Non-pigmented ciliary epithelial cell (primary cell): ENCODE measurements at places on chromosomes 2 and 18.
A peak's percentile ranks its signal among the peaks of the same experiment; 100 is the strongest.

GRCh38 chr2:107747964-107748583, 78.6 kb upstream of the RGPD4 start:
- no peak for DNase-seq

- no peak for DNase-seq
Observed at GRCh38 chr2:146572598-146572997, 1272.2 kb upstream of the ACVR2A start.

DNA sequence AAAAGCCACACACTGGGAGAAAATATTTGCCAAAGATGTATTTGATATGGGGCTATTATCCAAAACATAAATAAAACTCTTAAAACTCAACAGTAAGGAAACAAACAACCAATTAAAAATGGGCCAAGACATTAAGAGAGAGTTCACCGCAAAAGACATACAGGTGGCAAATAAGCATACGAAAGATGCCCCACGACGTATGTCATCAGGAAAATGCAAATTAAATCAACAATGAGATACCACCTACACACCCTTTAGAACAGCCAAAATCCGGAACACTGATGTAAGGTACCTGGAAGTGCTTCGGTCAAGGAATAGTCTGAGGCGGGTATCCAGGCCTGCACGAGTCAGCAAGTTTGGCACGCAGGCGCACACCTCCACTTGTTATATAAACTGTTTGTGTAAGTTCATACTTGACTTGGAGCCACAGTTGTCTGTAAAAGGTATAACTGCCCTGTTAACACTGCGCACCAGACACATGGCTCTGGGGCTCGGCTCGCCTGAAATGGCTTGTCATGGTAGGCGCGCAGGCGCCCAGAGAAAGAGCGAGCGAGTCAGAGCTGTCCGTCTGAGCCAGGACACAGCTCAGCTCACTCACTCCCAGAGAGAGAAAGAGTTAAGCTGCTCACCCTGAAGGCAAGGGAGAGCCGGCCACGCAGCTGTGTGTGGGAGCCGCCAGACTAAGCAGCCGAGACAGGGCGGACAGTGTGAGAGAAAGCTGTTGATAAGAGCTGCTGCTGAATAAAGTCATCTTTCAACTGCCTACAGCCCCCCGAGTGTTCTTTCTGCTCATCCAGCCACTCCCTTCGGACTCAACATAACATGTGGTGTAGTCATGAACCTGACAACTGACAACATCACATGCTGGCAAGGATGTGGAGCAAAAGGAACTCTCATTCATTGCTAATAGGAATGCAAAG, 87.3 kb downstream of the HNRNPLL start:
- DNase-seq, result peak; percentile 14

DNA sequence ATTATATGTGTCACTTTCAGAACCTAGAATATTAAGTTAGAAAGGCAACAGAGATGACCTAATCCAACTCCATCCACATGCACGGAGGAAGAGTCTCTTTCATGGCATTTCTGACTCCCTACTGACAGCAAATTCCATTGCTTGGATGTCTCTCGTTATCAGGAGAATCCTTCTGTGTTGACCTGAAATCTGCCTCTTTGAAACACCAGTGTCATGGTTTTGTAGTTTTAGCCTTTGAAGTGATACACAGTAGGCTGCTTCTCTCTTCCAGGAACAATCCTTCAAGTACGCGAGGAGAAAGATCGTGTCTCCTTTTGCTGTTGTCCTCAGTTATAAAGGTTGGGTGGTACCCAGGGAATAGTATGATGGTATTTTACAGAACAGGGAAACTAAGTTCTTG, 201.9 kb upstream of the RASGRP3 start:
- no peak for DNase-seq

GRCh38 chr18:57976230-57976773, 67.7 kb upstream of the NEDD4L start:
- DNase-seq, result no peak

GRCh38 chr2:188394931-188395472, 103.3 kb downstream of the GULP1 start:
- no peak for DNase-seq

- no peak for DNase-seq
Observed at GRCh38 chr18:27057519-27058234, 127.4 kb downstream of the CHST9 start.

GRCh38 chr2:226873826-226874225, 38.0 kb downstream of the RHBDD1 start:
- no peak for DNase-seq

DNA sequence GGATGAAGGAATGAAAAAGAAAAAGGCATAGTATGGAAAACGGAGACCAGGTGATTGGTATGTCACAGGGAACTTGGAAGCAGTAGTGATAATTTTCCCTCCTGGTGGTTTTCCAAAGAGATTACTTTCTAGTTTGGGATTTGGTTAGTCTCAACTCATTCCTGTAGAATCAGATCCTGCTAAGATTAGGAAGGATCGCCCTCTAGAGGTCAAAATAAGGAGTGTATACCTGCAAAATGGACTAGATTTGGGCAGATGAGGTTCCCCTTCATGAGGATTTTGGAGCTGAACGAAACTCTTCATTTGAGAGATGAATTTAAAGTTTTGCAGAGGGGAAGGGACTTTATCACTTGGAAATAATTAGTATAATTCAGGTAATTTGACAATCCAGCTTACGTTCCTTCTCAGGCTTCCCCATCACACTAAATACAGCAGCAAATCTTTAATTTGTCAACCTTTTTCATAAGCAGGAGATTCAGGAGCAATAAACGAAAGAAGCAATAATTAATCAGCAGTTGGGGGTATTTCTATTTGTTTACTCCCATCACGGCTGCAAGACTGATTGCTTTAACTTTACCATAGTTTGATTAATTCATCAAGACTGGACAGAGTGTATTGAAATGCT, 65.2 kb downstream of the CCDC195 start:
- DNase-seq, result peak; percentile 9

DNA sequence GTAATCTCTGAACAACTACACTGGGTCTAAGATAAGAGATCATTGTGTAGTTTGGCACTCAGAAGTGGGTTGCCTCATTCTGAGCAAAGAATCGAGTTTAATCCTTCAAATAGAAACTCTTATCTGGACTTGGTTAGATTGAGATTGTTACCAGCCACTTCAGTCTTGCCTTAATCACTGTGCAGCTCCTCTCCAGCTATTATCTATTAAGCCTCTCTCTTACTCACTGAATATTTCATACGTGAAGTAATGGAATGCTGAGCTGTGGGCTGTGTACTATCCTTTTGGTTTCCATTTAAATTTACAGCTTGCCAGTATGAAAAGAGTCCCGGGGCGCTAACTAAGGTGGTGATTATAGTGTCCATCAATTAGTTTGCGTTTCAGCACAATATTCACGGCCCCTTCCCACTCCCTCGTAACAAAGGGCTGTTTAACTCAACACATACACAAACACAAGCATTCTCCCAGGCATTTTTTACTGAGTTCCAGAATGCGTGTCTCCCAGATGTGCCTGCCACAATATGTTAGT, 65.7 kb upstream of the NCKAP5 start:
- peak; percentile 72 for DNase-seq

DNA sequence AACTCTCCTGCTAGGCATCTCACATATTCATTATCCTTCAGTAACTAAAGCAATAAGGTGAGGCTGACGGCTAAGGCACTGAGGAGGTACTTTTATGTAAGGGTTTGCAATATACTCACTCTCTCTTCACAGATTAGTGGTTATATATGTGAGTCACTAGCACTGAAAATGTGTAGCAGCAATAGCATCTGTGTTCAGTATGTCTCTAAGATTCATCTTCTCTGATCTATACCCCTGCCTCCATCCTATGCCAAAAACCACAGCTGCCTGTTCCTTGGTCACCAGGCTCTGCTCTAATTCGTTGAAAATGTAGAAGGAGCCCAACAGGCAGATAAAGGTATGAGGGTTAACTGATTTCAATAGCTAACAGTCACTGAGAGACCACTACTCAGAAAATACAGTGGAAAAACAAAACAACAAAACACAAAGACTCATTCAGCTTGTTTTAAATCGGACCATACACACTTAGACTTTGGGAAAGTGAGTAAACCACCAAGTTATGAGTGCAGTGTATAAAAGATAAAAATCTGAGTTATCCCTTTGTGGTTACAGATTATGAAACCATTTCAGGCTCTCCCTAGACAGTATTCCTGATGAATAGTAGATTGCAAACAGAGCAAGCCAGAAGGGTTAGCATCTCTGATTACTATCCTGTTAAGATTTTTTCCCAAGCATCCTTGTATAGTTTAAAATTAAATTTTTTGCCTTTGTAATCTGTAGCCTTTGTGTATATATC, 75.3 kb upstream of the CYP26B1 start:
- no peak for DNase-seq

DNA sequence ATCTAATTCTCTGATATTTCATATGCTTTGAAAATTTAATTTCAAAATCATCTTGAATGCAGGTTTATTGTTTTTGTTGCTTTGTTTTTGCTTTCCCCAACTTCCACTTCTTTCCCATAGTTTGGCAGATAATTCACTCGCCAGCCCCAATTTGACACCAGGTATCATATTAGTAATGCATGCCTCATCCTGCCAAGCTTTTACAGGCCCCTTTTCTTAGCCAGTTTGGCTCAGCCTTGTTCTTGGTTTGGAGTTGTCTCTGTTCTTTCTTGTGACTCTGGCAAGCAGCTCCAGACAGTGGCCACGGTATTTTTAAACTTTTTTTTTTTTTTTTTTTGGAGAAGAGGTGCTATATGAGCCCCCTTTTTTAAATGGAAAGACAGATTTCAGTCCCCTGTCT, 65.3 kb downstream of the PMS1 start:
- DNase-seq, result no peak

DNA sequence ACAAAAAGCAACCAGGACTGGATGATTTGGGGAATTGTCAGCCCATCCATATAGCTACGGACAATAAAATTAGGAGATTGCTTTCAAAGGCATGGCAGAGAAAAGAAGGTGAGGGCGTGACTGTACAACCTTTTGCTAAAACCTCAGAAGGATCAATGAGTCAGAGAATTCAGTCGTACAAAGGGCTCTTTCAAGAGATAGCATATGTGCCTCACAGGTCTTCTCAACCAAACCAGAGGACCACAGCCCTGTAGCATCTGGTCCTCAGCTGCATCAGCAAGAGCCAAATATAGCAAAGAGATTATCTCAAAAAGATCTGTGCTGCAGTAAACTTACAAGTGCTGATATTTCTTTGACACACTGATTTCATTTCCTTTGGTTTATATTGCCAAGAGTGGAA, 149.9 kb upstream of the RAB6C start:
- no peak for DNase-seq

- no peak for DNase-seq
Observed at GRCh38 chr18:56390626-56391025, 247.8 kb downstream of the TXNL1 start.

DNA sequence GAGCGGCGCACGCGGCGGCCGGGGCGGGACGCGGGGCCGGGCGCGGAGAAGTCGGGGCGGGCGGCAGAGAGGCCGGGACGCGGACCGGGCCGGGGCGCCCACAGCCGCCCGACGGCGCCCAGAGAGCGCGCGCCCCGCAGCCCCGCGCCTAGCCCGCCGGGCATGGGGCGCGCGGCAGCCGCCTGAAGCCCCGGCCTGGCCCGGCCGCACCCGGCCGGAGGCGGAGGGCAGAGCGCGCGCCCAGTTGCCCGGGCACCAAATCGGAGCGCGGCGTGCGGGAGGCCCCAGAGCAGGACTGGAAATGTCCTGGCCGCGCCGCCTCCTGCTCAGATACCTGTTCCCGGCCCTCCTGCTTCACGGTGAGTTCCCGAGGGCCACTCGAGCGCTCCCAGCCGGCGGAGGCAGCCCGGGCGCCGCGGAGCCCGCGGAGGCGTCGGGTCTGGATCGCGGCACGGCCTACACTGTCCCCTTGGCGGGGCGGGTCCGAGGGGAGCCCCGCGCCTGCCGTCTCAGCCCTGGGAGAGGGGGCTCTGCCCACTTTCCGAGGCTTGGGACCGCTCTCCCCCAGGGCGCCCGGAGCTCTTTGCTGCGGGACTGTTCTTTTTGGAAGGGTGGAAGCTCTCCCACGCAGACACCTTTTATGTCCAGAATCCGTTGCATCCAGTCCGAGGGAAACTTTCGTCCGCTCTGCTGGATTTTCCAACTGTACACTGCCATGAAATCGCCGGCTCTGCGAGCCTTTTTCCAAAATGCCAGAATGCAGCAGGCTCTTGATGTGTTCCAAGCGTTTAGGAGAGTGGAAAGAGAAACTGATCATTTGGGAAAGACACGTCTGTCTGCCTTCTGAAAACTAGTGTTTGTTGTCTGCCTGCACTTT, 484 bp downstream of the APCDD1 start:
- DNase-seq, result no peak

DNA sequence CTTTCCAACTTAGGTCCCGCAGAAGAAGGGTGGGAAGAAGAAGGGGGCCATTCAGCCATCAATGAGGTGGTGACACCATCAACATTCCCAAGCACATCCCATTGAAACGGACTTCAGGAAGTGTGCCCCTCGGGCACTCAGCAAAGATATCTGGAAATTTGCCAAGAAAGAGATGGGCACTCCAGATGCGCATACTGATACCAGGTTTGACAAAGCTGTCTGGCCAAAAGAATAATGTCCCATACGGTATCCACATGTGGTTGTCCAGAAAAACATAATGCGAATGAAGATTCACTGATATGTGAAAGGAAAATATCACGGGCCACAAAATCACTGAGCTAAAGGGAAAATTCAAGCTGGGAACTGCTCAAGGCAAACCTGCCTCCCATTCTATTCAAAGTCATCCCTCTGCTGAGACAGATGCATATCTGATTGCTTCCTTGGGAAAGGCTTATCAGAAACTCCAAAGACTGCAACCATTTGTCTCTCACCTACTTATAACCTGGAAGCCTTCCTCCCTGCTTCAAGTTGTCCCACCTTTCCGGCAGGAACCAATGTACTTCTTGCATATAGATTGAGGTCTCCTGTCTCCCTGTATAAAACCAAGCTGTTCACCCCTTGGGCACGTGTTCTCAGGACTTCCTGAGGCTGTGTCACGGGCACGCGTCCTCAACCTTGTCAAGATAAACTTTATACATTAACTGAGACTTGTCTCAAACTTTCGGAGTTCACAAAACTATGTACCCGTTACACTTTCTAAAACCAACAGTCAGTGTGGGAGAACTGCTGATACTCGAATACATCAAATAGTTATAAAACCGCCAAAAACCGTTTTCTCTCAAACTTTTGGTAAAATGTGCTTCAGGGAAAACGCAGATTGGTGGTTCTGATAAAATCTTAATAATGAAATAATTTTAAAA, 1.3 kb upstream of the PDK1 start:
- DNase-seq, result no peak

DNA sequence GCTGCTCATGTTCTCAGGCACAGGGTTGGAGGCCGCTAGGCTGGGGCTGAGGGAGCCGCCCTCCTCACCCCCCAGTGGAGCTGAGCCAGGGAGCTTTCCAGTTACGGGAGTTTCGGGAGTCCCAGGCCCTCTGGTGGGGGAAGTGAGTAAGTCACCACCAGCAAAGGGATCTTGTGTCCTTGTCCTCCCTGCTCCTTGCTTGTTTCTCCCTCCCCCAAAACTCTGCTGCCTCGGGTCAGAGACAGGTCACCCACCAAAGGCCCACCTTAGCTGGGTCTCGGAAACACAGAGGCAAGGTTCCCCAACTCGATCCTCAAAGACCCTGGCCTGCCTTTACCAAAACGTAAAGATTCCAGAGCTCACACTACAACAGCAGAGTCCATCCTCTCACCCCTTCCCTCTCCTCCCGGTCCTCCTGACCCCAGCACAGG, 60.5 kb upstream of the POMC start:
- peak; percentile 36 for DNase-seq
